ENCODE measurements at places on chromosomes 6 and 20. TPM values are rescaled to one million over a fixed set of nuclear protein-coding genes. Genes with fewer than 3 reads are reported as not detected.

DNA sequence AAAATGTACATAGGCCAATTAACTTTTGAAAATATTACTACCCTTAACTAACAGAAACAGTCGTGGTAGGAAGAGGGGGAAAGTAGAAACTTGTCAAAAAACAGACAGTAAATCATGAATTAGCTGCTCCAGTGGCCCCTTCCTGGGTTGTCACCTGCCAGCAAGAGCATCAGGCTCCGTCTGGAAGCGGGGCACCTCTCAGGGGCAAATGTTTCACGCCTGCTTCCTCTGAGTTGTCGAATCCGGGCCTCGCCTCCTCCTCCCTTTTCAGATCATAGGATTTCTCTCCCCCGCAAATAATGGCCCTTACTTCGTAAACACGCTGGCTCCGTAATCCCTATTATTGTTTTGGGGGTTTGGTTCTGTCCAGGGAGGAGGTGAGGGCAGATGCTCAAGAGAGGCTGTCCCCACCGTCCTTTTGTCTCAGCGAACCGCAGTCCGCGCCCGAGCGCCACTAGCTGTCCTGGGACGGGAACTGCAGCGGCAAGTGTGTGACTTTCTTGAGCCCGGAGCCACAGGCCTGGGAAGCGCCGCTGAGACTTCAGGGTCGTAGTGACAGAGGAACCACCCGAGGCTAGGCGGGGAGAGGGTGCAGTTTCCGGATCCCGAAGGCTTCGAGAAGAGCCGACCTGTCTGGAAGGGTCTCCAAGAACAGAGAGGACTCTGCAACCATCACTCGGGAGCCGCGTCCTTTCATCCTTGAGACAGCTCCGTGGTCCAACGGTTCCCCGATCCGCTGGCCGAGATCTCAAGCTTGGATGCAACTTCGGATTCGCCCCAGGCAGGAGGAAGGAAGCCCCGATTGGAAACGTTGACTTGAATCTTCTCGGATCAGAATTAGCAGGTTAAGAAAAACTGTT, 214.5 kb upstream of the ZNF184 start:
- peak; percentile 96 for DNase-seq

DNA sequence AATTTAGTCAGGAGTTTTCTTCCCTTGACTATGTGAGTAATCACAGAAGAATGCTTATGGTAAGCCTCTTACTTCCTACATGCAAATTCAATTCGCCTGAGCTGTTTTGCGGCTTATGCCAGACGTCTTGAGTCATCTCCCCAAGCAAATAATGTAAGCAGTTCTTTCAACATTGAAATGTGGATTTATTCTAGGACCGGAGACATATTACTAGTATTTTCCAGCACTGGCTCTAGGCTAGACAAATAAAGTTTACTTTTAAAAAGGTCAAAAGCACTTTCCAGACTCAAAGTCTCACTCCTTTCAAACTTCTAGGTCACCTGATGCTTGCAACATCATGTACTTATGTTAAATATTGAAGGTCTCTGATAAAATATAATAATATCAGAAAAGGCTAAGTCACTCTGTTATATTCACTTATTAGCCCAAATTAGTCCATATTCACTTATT, 38.1 kb upstream of the NOX3 start:
- DNase-seq: no peak

- no peak for DNase-seq
Observed at GRCh38 chr6:43766964-43767461, 3.0 kb upstream of the VEGFA start.

GRCh38 chr6:33854572-33855030, 50.8 kb upstream of the MLN start:
- no peak for DNase-seq

SLC22A7 gene
- total RNA-seq: not detected

LTB gene
- total RNA-seq: 0.15 TPM

CDH4 gene
- 6.5 TPM for total RNA-seq
